ENCODE measurements at places on chromosomes 2 and 18.

DNA sequence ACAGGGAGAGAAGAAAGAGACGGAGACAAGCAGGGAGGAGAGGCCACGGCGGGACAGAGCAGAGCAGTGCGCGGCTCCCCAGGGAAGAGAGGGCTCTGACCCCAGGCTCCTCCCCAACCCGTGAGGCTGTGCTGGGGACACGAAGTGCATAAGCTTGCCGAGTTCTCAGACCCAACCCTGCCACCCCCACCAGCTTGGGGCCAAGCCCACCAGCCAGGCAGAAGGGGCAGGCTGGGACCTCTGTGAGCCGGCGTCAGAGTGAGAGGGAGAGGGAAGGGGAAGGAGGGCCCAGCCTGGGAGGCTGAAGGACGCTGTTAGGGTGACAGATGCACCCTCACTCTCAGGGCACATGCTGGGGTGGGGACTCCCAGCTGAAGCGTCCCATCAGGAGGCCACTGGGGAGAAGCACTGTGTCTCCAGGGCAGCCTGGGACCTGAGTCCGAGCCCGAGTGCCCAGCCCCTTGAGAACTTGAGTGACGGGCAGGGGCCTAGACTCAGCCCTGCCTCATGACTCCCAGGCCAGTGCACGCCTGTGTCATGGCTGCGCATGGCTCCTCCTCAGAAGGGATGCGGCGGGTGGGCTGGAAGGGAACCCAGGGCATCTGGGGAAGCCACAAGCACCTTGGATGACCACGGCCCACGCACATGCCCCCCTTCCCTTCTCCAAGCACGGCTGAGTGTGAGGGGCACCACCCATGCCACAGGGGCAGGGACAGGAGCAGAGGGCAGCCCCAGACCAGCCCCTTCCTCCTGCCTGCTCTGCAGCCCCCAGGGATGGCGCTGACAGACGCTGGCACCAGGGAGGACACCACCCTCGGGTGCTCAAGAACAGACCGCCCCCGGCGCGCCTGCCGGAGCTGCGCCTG, 31.0 kb downstream of the MTERF4 start:
- no peak for DNase-seq

DNA sequence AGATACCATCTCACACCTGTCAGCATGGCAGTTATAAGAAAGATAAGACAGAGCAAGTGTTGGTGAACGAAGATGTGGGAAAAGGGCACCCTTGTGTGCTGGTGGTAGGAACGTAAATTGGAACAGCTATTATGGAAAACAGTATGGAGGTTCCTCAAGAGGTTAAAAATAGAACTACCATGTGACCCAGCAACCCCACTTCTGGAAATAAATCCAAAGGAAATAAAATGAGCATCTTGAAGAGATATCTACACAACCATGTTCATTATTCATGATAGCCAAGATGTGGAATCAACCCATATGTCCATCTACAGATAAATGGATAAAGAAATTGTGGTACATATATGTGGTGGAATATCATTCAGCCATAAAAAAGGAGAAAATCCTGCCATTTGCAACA, 26.9 kb downstream of the NGEF start:
- no peak for DNase-seq

DNA sequence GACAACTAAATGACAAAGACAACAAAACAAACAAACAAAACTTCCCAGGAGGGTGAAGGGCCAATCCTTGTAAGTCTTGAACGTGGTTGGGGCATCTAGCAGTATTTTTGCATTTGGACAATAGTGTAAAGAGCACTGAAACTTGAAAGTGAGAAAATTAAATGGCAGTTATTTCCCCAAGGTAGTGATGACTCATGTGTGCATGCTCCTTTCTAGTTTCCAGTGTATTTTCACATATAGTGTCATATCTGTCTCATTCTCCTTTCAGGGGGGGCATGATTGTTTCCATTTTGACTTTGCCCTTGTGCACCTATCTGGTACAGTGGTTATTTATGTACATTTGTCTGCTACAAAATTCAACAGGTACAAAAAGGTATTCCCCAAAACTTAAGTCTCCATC, 39.5 kb downstream of the CERS6 start:
- DNase-seq, result no peak

DNA sequence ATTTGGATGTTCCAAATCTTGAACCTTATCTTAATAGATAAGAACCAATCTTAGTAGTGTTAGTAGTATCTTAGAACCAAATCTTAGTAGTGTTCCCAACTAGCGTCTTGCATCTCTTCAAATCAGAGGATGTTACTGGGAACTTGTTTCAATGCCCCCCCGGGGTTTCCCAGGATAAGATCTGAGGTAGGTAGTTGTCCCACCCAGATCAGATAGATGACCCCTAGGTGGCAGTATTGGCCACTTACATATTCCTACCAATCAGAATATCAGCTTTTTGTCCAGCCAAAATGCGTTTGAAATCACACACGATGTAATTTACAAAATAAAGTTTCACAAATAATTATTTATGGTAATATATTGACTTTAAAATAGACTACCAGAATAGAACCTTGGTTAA, 314.8 kb downstream of the MBD2 start:
- peak; percentile 3 for DNase-seq

DNA sequence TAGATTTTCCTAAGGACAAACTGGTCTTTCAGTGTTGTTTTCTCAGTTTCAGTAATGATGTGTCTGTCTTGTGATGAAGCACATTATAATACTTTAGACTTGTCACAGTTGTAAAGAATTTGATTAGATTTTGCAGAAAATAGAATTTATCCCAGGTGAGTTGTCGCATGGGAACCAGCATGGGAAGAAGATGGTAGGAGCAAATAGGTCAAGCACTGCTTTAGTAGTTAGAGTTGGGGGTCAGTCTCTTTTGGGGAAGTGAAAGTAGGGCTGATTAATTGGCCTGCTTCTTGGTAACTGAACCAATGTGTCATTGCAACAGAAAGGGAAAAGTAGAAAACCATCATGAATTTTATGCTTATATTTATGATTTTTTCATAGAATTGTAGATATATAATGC, 153.2 kb upstream of the MYO3B start:
- no peak for DNase-seq

GRCh38 chr2:45119038-45119437, 109.8 kb upstream of the SIX2 start:
- DNase-seq, result no peak

DNA sequence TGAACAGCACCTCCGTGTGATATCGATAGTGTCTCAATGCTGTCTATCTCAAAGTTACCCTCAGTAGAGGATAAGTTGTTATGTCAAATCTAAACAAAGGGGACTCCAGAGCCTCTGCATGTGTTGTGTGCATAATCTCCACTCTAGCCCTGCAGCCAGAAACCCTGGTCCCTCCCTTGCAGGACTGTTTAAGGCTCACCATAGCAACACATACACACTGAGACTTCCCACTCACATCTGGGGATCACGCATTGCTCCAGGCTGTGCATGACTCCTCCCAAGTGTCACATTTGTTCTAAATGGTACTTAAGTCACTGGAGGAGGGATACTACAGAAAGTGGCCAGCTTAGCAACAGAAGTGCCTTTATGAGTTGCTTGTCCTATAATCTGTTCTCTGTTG, 258.6 kb upstream of the CRIM1 start:
- no peak for DNase-seq

- DNase-seq, result no peak
Observed at GRCh38 chr2:184683911-184684310, 85.6 kb downstream of the ZNF804A start.
